Activated CD8-positive, alpha-beta T cell treated with anti-CD3 and anti-CD28 coated beads for 36 hours (primary cell): ENCODE measurements at places on chromosomes 4 and X. TPM values are rescaled to one million over a fixed set of nuclear protein-coding genes. Genes with fewer than 3 reads are reported as not detected.

GRCh38 chr4:151004222-151004621, 10.9 kb downstream of the LRBA start:
- DNase-seq, result no peak

GRCh38 chr4:70062000-70062399, 11.8 kb downstream of the HTN1 start:
- no peak for DNase-seq

Gene TMEM47
- total RNA-seq, result not detected

- no peak for DNase-seq
These were observed 12.1 kb upstream of the VSIG4 start for GRCh38 chrX:66051980-66052379.

- peak; percentile 43 for DNase-seq
These were observed 103.0 kb upstream of the KLF3 start for GRCh38 chr4:38560768-38561558.

GRCh38 chr4:20086067-20086798, 165.5 kb upstream of the SLIT2 start:
- DNase-seq, result no peak

GRCh38 chrX:42490111-42490510, 287.9 kb downstream of the PPP1R2C start:
- no peak for DNase-seq

Gene MUC7
- not detected for total RNA-seq

DNA sequence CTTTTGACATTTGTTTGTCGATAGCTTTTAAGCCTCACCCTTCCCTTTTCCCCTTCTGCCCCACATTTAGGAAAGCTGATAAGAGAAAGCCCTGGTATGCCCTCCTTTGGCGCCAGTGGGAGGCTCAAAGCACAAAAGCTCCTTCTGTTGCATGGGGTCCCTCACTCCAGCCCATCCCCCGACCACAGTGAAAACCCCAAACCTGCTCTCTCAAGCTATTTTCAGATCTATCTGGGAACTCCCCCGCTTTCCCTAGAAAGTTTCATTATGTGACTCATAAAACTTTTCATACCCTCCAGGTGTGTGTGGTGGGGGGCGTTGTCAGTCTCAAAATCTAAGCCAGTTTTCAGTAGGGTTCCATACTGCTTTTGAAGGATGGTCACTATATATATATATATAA, 259.0 kb upstream of the PCDH7 start:
- DNase-seq, result peak; percentile 7

DNA sequence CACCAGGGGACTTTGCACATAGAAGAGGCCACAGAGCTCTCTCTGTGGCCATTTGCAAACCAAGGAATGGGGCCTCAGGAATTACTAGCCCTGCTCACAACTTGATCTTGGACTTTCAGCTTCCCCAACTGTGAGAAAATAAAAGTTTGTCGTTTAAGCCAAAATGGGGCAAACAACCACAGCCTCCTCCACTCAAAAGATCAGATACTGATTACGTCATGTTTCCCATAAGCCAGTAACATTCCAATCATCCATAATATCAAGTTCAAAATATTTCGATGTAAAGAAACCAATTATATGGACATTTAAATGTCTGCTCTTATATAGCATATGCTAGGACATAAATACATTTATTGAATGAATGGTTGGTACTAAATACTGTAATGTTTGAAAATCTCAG, 307.5 kb upstream of the HAND2 start:
- no peak for DNase-seq

Gene VEGFC
- total RNA-seq, result not detected

Gene ATP7A
- total RNA-seq, result 7.4 TPM

Gene LRRC66
- total RNA-seq, result 0.09 TPM
